GF-D8 (cell line): ENCODE measurements at places on chromosomes 5 and 9.

DNA sequence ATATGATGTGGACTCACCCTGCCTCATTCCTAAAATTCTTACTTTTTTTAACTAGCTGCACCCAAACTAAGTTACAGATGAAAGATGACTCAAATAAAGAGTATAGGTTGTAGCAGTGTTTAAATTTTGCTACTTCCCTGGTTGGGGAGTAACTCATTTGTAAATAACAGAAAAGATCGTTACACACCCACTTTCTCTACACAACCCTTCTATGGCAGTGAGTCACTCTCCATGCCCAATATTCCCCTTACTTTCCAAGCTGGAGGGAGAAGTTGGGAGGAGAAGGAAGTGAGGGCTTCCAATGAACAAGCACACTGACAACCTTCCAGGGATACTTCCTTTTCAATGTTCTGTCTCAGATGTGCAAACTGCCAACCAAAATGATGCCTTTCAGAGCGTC, 1.9 kb downstream of the RASEF start:
- no peak for DNase-seq

GRCh38 chr5:104598285-104598684, 1035.7 kb upstream of the NUDT12 start:
- no peak for DNase-seq

DNA sequence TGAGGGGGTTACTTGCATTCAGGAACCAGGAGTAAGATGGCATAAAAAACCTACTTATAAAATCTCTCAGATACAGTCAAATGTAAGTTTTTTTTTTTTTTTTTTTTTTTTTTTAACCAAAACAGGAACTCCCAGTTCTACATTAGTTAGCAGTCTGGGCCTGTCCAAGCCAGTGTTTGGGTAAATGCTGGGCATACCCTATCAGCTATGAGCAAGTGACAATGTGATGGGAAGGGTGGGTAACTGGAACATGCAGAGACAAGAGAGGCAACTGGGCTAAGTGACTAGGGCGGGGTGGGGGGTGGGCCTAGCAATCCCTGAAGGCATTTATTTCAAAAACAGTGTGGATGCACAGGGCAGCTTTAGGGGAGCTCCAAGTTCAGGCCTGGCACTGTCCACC, 2.3 kb downstream of the NMRK1 start:
- DNase-seq = no peak

DNA sequence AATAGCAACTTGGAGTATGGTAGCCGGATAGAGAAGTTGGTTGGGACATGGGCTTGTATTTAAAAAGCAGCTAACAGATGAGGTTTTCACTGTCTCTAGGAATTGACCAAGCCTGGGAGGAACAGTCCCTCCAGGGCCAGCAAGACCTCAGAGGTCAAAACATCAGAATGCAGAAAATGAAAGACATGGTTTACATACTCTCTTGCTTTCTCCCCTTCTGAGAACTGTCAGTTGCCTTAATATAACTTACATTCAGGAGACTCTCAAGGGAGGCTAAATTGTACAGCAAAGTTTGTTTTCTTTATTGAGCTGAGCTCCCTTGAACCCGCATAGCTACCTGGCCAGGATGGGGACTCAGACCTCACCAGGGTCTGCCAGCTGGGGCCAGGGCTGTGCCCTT, 179.3 kb downstream of the GAS1 start:
- no peak for DNase-seq

GRCh38 chr5:172102913-172103626, 85.0 kb downstream of the STK10 start:
- DNase-seq = no peak

GRCh38 chr9:93682155-93682968, 106.0 kb downstream of the PHF2 start:
- no peak for DNase-seq

DNA sequence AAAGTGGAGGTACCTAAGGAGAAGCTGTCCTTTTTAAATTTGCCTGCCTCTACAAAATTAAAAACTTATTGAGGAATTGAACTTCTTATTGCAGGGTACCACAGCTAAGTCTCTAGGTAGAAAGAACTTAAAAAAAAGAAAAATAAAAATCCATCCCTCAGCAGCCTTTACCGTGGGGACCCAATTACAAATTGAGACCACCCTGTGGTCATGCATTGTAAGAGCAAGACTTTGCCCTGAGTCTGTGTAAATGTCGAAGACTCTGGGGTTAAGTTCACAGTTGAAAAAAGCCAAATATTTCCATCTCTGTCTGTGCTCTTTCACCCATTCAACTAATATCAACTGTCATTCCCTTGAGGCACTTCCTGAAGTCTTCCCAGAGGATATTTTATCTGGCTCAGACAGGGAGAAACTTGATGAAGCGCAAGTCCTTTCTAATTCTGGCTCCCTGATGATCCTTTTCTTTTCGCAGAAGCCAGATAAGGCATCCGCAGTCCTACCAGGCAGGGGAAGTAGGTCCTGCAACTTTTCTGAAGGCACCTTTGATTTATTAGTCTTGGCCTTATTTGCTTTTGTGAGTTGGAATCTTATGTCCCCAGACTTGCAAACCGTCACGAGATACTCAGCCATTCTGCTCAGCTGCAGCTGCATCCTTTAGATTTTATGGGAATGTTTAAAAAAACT, 323.8 kb upstream of the WWC1 start:
- no peak for DNase-seq

GRCh38 chr9:113349445-113350094, at the start of gene BSPRY:
Gene BSPRY (plus strand): TSS chr9:113349541. CDS start chr9:113349580, 39 bp downstream.
- no peak for DNase-seq

DNA sequence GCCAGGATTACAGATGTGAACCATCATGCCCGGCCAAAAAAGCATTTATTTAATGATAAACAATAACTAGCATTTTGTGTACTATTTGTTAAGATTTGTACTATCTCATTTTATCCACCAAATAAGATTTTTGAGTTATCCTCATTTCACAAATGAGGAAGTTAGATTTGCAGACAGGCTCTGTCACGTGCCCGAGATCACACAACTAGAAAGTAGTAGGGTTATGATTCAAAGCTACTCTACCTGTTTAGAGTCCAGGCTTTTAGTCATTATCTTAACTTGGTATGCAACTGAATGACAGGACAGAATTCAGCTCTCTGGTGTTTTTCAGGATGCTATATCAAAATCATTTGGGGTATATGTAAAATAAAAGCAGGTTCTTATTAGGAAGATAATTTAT, 20.5 kb downstream of the RANBP17 start:
- DNase-seq = no peak

DNA sequence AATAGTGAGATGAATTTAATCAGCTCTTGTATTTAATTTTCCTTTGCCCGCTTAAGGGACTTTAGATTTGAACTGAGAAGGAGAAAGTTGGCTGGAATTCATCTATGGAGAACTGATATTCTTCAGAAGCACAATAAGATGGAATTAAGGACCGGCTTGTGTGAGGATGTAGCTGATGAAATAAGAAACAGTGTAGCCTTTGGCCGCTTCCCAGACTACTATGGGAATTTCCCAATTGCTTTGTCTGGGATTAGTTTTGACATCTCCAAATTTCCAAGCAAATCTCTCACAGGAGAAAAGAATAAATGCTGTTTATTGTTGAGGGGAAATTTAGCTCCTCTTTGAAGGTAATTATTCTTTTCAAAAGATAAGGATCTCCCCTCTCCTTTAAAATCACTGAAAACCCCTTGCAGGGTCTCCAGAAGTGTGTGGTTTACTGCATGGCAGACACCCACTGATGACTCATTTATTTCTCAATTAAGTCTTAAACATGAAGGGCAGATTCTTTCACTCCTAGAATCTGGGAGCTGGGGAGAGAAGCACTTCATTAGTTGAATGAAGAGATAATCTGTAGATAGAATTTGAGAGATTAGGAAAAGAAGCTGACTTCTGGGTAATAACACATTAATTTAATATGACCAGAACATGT, 606.5 kb upstream of the ADAMTS16 start:
- DNase-seq = no peak

DNA sequence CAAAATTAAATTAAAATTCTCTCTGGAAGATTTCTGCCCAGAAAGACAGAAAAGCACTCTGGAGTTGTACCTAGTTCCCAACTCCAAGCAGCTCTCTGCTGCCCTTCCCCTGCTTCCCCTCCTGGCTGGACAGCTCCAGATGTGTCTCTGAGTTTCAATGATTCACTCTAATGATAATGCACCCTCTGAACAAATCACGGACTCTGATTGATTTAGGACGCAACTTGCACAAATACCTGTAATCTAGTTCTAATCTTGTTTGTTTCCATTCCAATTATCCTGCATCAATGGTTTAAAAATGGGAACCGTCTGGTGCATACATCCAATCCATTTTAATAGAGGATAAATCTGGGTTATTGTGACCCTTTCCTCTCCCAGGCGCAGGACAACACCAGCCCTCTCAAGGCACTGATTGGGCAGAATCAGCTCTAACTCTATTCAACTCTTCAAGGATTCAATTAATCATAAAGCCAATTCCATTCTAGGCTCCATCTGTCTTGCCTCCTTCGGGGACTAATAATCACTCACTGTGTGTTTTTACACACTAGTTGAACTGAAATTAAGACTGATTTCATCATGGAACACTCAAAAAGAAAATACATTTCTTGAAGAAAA, 111.2 kb upstream of the LRRTM2 start:
- DNase-seq = no peak
